ENCODE measurements at places on chromosomes 16 and 17.

DNA sequence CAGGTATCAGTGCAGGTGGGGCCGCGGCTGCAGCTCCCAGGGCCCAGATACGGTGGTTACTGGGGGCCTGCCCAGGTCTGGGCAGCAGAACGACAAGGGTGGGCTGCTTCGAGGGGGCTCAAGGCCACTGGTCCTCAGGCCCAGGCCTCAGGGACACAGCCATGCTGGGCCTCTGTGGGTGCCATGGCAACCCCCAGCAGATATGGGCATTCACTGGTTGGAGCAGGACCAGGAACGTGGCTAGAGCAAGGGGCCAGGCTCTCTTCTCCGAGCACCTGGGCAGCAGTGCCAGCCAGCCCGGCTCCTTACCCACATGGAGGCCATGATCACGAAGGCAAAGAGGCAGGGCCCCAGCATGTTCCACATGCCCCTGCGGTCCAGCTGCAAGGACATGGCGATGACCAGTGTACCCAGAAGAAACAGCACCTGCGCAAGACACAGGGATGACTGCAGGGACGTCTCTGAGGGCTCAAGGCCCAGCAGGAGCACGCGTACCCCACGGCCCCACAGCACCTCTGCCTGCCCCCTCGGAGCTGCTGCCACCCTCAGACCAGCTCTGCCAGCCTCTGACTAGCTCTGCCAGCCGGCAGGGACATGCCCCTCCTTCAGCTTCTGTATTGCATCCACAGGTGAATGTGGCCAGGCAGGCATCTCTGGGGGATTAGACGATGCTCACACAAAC is 2.1 kb upstream of the MRPL28 start:
- DNase-seq = no peak

GRCh38 chr17:3708366-3708765 is 12.4 kb upstream of the P2RX5 start:
- DNase-seq = no peak

GRCh38 chr16:4244254-4245076 is 2.6 kb upstream of the SRL start:
- DNase-seq = no peak

- DNase-seq = no peak
Measured at GRCh38 chr17:38922538-38923297, 2.7 kb upstream of the LASP1NB start.

GRCh38 chr16:51762081-51762996 is 611.3 kb upstream of the SALL1 start:
- DNase-seq = peak; percentile 78

DNA sequence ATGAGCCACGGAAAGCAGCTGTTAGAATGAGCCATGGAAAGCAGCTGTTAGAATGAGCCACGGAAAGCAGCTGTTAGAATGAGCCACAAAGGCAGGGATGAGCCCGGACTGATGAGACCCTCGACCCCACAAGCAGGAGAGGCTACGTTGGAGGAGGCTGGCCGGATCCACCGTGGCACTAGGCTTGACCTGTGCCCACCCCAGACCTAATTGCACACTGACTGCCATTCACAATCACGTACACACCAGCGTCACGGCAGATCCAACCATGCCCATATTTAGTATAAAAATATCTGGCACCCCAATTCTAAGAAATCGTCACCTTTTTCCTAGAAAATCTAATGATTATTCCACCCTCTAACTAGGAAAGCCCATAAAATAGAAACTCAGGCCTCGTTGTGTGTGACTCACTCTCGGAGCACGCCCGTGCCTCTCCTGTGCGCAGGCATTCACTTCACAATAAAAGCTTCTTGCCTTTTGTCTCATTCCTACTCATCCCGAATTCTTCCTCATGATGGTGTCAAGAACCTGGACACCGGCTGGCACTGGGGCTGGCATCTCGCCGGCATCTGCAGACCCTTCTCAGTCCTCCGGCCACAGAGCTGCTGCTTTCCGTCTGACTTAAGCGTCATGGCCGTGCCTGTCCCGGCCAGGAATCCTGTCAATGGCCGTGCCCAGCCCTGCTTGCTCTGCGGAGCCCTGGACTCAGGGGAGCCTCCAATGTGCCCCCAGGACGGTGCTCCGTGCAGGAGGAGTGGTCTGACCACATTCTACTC is 5.5 kb upstream of the SECTM1 start:
- no peak for DNase-seq

GRCh38 chr16:30805370-30806169 is 18.6 kb upstream of the ZNF629 start:
- peak; percentile 93 for DNase-seq

DNA sequence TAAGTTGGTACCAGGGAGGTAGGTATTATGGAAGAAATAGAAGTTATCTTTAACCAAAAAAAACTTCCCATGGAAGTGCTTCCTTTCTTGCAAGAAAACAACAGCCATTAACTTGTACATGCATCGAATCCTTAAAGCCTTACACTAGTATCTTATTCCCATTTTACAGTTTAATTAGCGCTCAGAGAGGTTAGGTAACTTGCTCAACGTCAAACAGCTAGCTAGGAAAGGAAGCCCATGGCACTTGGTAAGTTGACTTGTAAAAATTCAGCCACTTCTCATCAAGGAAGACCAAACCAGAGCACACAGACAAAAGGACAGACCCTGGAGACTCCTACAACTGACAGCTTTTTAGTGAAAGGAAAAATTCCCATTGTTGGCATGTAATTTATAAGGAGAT is 3.5 kb upstream of the NTAN1 start:
- DNase-seq = no peak

DNA sequence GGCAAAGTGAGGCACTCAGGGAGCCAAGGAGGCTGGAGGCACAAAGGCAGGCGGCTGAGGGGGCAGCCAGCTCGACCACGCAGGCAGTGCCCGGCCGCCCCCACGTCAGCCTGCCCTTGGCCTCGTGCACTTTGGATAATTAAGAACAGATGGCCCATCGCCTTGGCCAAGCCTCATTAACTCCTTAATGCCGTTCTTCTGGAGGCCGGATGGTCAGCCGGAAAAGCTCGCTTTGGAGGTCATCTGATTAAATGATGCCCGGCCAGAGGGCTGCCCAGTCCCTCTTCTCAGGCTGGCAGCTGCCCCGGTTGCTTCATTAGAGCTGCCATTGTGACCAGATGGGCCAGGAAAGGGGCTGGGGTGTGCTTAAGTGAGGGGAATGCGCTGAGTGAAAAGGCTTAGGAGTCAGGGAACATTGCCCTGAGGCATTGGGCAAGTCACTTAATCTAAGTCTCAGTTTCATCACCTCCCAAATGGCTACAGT is 364.0 kb downstream of the NPIPA8 start:
- no peak for DNase-seq
